Pericardium fibroblast (primary cell): ENCODE measurements at places on chromosomes 5 and 9. TPM values are rescaled to one million over a fixed set of nuclear protein-coding genes. Genes with fewer than 3 reads are reported as not detected.

Gene ESM1
- 1.3 TPM in 1 of 2 replicates, not detected in the other for total RNA-seq

Gene OR2Y1
- not detected in 2 replicates for total RNA-seq

Gene LRRC19
- not detected in 2 replicates for total RNA-seq

Gene SEMA6A
- 1.4 and 2.9 TPM in 2 replicates for total RNA-seq

Gene CDH9
- total RNA-seq = not detected in 2 replicates

Gene SLC6A7
- not detected in 2 replicates for total RNA-seq

Gene SPARC
- 4,412 and 6,097 TPM in 2 replicates for total RNA-seq

Gene IFNA2
- not detected in 2 replicates for total RNA-seq

Gene ADRB2
- total RNA-seq = 0.23 TPM in 1 of 2 replicates, not detected in the other

Gene IL33
- 18.6 and 60.4 TPM in 2 replicates for total RNA-seq

Gene SPATA6L
- total RNA-seq = 1.0 TPM in 1 of 2 replicates, not detected in the other

Gene CFAP157
- 0.51 TPM in 1 of 2 replicates, not detected in the other for total RNA-seq

Gene SPZ1
- total RNA-seq = not detected in 2 replicates

Gene CDK9
- 19.6 and 46.1 TPM in 2 replicates for total RNA-seq

Gene TLX3
- not detected in 2 replicates for total RNA-seq

Gene SLC34A3
- total RNA-seq = not detected in 2 replicates

Gene ATP6V1G1
- 108 and 111 TPM in 2 replicates for total RNA-seq

Gene GCNT4
- 1.6 and 3.0 TPM in 2 replicates for total RNA-seq

Gene SEC61B
- 96.7 and 212 TPM in 2 replicates for total RNA-seq

Gene KCNV2
- not detected in 2 replicates for total RNA-seq

Gene FAXDC2
- 6.7 and 13.7 TPM in 2 replicates for total RNA-seq
